ENCODE measurements at places on chromosomes 12 and 14.

GRCh38 chr12:109302358-109302757, 6.7 kb downstream of the FOXN4 start:
- DNase-seq: no peak

DNA sequence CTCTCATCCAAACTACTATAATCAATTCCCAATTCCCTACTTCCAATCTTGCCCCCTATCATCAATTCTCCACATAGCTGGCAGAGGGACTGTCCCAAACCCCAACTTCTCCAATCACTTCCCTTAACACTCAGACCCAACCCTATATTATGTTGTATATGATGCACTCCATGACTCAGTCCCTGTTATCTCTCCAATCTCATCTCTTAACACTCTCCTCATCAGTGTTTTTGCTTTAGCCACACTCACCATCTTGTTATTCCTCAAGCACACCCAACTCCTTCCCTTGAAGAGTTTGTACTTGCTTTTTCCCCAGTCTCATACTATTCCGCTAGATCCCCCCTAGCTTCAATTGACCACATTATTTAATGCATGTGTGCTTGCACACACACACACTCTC, 4.9 kb downstream of the RHOJ start:
- DNase-seq: no peak

GRCh38 chr12:26090836-26091510, 33.9 kb downstream of the BHLHE41 start:
- DNase-seq: no peak

DNA sequence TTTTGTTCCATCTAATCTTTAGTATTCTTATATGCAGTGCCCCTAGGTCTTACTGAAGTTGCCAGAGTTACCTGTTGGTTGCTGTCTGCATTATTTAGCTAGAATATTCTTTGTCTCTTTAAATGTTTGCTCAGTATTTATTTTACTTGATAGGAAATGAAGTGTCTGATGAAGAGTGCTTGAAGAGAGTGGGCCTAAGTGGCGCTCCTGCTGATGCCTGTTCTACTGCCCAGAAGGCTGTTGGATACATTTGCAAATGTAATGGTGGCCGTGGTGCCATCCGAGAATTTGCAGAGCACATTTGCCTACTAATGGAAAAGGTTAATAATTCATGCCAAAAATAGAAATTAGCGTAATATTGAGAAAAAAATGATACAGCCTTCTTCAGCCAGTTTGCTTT, 18.9 kb downstream of the CMAS start:
- no peak for DNase-seq

DNA sequence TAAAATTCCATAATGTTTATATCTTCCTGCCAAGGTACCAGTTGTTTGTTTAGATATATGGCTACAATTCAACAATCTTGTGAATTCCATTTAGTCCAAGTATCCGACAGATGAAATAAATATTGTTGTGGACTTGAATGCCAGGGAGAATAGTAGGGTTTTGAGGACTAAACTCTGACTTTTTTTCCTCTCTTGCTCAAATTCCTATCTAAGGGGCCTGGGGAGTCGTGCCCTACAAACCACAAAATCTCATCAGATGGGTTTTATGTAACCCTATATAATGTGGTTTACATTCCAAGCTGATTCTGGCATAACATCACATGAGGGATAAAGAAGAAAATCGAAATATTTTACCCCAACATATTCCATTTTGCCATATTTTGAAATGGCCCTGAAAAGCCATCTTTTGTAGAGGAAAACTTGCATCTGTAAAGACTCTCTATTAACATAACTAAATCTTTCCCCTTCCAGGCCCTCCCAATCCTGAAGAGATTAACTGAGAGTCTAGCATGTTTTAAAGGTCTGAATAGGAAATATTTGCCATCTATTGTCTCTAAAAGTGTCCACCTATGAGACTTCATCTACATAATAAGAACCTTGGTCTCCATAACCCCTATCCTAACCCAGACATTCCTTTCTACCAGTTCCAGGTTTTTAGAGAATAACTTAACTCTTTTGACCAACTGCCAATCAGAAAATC, 184.7 kb upstream of the KITLG start:
- DNase-seq: no peak

DNA sequence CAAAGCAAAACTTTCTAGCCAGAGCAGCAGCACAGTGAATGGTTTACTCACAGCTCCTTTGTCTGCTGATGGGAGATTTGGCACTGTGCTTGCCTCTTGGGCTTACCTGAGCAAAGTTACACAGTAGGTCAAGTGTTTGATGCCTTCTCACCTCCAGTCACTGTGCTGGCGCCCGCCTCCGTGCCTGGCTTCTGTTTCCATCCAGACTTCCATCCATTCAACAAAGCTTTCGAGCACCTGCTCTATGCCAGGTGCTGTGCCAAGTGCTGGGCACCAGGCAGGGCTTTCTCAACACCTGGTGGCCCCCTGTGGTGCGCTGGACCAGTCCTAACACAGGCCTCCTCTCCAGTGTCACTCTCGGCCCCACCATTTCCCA, 199.2 kb upstream of the EEA1 start:
- no peak for DNase-seq

- DNase-seq: no peak
These were observed 30.9 kb upstream of the LUM start for GRCh38 chr12:91142221-91142631.

GRCh38 chr12:81168445-81168844, 90.6 kb downstream of the ACSS3 start:
- no peak for DNase-seq

DNA sequence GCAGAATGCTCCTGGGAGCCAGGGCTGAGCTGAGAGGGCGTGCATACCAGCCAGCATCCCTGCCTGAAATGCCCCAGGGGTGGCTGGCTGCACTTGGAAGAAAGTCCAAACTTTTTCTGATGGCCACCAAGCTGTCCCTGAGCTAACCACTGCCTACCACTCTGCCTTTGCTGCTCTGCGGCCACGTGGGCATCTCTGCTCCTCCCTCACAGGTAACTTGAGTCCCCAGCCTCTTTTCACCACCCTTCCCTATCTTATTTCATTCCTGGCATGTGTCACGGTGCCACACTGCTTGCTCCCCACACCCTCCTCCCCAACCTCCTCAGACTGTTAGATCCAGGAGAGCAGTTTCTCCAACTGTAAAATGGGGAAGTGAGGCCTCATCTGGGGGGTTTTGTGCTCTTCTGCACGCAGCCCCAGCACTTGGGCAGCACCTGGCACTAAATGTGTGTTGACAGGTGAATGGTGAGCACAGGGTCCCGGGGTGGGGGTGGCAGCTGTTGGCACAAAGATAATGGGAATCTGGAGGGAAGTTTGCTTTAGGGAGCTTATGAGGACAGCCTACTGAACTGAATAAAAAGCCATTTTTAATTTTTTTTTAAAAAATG, 113.0 kb downstream of the GLT1D1 start:
- no peak for DNase-seq

- DNase-seq: no peak
These were observed 168.0 kb downstream of the SLC16A7 start for GRCh38 chr12:59763835-59764234.

DNA sequence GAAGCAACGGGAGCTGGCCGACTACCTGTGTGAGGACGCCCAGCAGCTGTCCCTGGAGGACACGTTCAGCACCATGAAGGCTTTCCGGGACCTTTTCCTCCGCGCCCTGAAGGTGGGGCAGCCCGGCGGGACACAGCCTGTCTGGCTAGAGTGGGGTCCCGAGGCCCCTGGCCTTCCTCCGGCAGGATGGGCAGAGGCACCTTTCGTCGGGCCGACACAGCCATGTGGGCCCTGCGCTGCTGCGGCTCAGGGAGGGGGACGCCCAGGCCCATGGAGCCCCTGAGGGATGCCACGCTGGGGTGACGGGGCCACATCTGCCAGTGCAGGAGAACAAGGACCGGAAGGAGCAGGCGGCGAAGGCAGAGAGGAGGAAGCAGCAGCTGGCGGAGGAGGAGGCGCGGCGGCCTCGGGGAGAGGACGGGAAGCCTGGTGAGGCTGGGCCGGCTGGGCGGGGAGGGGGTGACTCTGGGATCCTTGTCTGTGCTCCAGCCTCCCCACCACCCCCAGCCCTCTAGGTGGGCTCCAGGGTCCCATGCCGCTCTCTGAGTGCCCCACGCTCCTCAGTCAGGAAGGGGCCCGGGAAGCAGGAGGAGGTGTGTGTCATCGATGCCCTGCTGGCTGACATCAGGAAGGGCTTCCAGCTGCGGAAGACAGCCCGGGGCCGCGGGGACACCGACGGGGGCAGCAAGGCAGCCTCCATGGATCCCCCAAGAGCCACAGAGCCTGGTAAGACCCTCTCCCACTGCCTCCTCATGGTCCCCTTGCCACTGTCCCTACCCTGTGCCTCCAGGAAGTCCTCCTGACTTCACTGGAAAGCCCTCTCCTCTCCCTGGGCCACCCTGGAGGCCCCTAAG, 10.9 kb upstream of the ADSS1 start:
- DNase-seq: no peak

DNA sequence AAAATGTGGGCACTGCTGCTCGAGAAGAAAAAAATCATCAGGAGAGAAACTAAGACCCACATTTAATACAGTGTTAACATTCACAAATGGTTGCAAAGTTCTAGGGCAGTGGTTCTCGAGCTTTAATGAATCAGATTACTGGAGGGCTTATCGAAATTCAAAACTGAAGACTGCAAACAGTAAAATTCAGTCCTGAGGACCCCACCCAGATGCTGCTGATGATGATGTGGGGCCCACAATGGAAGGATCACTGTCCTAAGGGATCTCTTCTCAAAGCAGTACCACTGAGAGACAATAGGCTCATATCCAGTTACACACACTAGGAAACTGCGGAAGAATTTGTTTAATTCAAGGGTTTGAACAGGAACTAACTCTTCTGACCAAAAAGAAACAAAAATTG, 31.4 kb downstream of the DICER1 start:
- no peak for DNase-seq

- DNase-seq: no peak
These were observed 69.1 kb upstream of the DNM1L start for GRCh38 chr12:32609966-32610365.

DNA sequence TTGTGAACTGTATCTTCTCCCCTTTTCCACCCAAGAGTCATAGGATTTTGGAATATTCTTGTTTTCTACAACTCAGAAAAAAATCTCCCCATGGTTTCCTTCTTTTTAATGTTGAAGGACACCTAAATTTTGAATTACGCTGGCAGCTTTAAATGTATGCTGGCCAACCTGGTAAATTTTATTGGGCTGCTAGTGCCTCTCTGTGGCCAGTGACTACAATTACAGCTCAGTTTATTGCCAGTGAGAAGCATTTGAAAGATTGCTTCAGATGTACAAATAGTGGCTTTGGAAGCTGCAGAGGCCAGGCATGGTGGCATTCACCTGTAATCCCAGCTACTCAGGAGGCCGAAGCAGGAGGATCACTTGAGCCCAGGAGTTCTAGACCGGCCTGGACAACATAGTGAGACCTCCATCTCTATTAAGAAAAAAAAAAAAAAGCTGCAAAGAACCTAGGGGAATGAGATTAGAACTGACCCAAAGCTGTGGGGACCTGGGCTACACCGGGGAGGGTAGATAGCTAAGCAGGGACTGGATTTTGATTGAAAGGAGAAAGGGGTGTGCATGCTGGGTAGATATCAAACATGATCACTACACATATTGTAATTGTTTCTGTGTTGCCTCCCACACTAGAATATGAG, 7.6 kb upstream of the RAB21 start:
- DNase-seq: peak; percentile 60

- no peak for DNase-seq
These were observed 96.0 kb downstream of the CNTN1 start for GRCh38 chr12:40788276-40788675.

GRCh38 chr12:85946375-85946774, 72.3 kb downstream of the NTS start:
- DNase-seq: no peak

- DNase-seq: no peak
These were observed 132.1 kb downstream of the SAMD4A start for GRCh38 chr14:54698966-54699530.

- no peak for DNase-seq
These were observed 350.5 kb upstream of the TMTC1 start for GRCh38 chr12:30134229-30134628.

DNA sequence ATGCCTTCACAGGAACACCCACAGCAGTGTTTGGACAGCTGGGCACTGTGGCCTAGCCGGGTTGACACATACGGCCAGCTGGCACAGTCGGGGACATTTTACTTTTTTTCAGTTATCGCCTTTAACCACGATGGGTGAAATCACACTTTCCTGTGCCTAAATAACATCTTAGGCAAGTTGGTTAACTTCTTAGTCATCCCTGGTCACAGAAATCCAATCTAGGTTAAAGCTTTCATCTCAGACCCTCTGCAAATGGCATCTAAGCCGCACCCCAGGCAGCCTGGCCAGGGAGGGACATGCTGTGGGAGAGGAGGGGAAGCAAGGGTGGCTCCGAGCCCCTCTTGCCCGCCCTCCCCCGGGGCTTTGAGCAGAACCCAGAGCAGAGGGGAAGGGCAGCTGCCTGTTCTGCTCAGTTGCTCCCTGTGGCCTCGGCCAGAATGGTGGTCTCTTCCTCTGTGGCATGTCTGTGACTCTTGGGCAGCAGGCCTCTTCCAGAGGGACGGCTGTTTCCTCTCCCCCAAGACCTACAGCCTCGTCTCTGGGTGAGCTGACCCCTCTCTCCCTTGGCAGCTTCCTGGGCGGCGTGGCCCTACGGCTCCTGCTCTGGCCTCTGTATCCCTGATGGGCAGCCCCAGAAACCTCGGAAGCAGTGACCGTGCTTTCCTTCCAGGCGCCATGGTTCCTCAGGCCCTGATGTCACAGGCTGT, 85.4 kb upstream of the DYNC1H1 start:
- DNase-seq: no peak

- no peak for DNase-seq
These were observed 81.3 kb upstream of the NID2 start for GRCh38 chr14:52150162-52150561.

GRCh38 chr14:70964492-70964891, 57.2 kb downstream of the PCNX1 start:
- DNase-seq: no peak

DNA sequence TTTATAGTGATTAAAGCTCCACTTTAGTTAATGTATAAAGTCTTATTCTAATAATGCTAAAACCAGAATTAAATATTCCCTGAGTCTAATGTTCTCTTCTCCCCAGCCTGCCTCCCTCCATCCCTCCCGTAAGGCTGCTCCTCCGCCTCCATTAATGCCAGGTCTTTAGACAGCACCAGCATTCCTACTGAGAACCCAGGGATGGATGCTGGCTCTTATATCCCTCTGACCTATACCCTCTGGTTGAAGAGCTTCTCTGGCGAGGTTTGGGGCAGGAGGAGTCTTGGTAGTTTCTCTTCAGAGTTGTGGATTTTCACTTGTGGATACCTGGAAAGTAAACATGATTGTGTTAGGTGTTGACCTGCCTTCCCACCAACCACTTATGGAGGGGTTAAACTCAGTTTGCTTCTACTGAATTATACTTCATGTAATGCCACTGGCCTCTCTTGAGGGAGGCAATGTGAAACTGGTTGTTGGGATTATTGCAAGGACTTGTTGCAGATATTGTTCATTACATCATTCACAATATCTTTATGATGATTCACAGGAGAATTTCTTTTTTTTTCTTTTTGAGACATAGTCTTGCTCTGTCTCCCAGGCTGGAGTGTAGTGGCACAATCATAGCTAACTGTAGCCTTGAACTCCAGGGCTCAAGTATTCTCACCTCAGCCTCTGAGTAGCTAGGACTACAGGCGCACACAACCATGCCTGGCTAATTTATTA, 11.1 kb upstream of the SMAGP start:
- no peak for DNase-seq
